ENCODE measurements at places on chromosomes 3 and 15. TPM values are rescaled to one million over a fixed set of nuclear protein-coding genes. Genes with fewer than 3 reads are reported as not detected.

The ATP13A5 gene
- not detected for total RNA-seq

The ARIH2 gene
- total RNA-seq, result 115 TPM

The FGF12 gene
- 0.66 TPM for total RNA-seq

The RAD51 gene
- total RNA-seq, result not detected

The PIGZ gene
- total RNA-seq, result 28.7 TPM

The RLBP1 gene
- not detected for total RNA-seq

The KIF7 gene
- total RNA-seq, result 41.1 TPM

The UBAP1L gene
- total RNA-seq, result 8.4 TPM

The CAPN3 gene
- total RNA-seq, result 34.9 TPM

The DNAJA4 gene
- 16.8 TPM for total RNA-seq

The RTP2 gene
- total RNA-seq, result not detected

GRCh38 chr15:48898446-48898845 is 20.5 kb downstream of the EID1 start:
- DNase-seq, result no peak

GRCh38 chr15:48625126-48625525 is 20.4 kb downstream of the FBN1 start:
- no peak for DNase-seq

GRCh38 chr3:185517387-185518130 is 18.7 kb upstream of the TMEM41A start:
- DNase-seq, result no peak

DNA sequence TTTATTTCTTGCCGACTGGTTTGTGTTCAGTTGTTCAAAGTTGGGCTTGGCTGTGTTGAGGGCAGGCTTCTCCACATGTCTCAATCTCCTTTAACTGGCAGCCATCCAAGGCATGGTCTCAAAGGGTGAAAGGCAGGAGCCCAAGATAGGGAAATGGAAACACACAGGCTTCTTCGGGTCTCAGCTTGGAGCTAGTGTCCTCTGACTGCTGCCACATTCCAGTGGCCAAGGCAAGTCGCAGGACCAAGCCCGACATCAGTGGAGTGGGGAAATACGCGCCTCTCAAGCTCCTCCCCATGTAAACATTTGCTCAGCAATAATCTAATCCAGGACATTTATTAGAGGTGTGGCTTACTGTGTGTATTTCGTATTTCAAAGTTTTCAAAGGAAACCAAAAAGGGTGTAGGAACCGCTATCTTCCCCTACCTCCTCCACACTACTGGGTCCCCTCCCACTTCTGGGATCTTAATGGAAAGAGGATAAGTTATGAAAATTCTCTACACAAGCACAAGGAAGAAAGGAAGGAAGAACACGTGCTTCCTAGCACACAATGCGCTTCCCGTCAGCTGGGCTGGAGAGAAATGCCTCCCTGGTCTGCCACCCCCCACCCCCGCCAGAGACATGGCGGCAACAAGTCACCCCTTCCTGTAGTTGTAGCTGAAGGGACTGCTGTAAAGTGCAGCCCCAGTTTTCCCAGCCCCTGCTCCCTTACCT is 181.7 kb downstream of the FAM43A start:
- no peak for DNase-seq

DNA sequence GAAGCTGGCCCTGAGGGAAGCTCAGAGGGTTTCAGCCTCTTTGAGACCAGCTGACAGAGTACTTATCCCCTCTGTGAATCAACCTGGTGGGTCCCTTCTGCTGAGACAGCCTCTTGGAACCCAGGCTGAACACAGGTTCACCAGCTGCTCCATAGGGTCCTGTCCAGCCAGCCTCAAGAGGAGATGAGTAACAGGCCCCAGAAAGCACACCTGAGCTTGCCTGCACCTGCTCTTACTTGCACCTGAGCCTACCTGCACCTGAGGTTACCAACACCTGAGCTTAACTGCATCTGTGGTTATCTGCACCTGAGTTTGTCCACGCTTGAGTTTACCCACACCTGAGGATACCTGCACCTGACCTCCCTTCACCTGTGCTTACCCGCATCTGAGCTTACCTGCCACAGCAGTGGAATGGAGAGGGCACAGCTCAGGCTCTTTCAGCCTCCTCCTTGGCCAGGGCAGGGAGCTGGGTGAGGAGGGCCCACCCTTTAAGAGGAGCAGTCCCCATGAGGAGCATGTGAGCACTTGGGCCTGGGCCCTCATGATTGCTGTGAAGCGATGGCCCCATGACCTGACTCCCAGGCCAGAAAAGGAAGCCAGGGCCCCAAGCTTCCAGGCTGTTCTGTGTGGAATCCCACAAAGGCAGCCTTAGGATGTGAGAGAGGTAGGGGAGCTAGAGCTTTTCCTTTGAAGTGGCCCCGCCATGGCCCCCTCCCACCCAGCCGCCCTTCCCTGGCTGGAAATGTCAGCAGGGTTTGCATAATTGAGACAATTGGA is at the start of gene TRPM1:
Gene TRPM1 (minus strand): TSS at position 464 of the 777 bp plus-strand sequence. CDS start 20,370 bp downstream, outside the sequence.
- DNase-seq, result no peak

- no peak for DNase-seq
Observed at GRCh38 chr3:56253941-56254665, 214.2 kb downstream of the ERC2 start.

DNA sequence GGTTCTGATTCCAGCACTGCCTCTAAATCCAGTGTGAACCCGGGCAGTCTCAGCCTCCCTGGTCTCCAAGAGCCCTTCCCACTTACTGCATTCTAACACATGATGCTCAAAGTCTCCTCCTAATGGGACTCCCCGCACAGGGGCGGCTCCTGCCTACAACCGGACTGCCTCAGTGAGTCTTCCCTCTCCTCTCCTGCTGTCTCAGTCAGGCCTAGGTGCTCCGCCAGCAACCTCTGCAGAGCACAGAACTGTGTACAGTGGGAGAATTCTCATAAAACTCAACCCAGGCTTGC is 28.9 kb downstream of the TBC1D2B start:
- DNase-seq, result no peak

GRCh38 chr3:42701371-42702065 is 1.1 kb downstream of the HHATL start:
- DNase-seq, result no peak

GRCh38 chr3:9402410-9403228 is 5.2 kb downstream of the SETD5 start:
- DNase-seq, result no peak

DNA sequence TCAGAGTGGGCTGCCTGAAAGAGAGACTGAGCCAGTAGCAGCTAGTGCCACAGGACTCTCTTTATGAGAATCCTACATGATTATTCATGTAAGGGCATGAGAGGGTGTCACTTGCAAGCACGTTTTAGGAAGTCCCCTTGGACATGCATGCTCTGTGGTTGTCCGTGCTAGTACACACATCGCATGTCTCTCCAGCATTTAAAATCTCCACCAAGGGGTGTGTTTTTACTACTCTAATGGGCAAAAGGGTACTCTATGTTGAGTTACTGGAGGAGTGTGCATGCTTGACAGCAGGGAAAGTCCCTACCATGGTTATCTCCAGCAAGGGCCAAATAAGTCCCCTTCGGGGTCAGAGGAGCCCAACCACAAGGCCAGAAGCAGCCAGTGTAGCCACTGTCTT is 70.7 kb downstream of the DCLK3 start:
- no peak for DNase-seq

DNA sequence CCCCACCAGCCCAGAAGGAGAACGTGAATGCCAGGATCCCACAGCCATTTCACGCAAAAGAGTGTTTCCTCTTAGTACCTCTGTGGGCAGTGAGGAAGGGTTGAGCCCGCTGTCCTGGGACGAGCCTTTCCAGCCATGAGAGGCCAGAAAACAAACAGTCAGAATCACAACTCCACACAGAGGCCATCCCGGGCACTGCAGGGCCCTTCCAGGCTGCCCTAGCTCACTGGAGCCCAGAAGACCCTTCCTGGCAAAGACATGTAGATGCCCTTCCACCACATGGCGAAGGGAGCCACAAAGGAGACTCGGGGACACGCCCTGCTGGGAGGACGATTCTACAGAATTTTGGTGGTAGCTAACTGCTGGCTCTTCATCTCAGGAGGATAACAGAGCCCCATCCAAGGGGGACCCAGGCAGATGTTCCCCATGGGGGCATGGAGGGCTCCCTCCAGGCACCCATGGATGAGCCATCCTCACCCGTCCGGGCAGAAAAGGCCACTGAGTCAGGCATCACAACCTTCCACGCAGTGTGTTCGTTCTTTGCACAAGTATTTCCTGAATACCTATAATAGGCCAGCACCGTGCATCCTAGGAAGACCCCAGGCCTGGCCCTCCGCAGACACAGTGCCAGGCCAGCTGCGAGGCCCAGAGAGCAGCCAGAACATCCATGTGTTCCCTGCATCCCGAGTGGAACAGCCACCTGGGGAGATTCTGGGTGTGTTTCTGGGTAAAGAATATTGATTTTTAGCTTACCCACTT is 47.2 kb downstream of the SLC12A8 start:
- DNase-seq, result no peak

DNA sequence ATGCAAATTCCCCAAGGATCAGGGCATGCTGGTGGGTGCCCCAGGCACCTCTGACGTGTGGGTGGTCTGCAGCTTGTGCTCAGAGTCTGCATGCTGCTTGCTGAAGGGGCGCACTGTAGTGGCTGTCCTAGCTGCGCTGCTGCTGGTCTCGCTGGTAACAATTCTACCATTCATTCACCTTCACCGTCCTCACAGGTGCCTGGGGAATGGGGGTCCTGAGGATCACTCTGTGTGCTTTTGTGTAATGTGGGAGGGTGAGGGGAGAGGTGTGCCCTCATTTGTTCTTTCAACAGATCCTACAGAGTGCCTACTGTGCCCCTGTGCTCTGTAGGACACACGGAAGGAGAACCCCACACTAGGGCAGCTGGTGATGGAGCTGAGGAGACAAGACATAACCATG is 2.1 kb upstream of the ITGA11 start:
- DNase-seq, result no peak

- DNase-seq, result no peak
Observed at GRCh38 chr15:36601952-36602351, 22.5 kb downstream of the CDIN1 start.

DNA sequence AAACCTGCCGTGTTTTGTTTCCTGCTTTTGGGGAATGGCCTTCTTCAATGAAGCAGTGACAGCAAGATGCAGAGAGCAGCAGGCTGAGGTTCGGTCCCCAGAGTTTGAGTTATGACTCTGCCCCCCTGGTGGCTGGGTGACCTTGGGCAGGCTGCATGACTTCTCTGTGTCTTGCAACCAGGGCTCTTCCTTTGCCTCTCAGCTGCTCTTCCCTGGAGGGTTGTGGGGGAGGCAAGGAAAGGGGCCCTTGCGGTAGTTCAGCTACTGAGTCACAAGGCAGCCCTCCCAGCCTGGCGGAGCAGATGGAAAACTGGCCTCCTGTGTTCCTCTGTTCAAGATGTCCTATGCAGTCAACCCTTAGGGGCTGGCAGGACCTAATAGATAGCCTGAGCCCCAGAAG is 17.1 kb downstream of the CTXND1 start:
- DNase-seq, result peak; percentile 16

DNA sequence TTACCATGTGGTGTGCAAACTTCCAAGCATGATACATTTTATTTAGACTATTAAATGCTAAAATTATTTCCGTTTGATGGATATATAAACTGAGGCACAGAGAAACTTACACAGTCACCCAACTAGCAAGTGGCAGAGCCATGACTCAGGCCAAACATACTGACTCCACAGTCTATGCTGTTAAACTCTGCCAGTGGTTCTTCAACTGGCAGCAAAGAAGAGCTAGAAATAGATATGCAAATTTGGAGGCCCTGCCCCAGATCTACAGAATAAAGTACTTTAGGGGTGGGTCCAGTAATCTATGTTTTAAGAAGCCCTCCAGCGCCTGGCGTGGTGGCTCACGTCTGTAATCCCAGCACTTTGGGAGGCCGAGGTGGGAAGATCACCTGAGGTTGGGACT is 400.0 kb downstream of the FOXP1 start:
- no peak for DNase-seq

- no peak for DNase-seq
Observed at GRCh38 chr3:35670408-35670965, 31.2 kb downstream of the ARPP21 start.

DNA sequence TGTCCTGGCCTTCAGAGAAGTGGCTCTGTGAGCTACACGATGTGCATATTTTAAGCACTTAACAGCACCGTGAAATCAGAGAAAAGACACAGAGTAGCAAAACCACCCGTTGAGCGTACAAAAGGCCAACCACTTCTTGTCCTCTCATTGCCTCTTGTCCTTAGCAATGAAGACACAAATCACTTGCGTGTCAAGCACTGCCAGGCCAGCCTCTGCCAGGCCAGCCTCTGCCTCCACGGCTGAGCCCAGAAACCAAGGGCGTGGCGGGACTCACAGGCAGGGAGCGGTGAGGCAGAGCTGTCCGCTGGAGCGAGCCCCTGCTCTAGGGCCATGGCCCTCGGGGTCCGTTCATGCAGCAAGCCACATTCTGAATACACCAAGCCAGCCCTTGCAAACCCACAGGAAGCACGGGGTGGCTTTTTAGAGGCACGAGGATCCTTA is 4.0 kb downstream of the MUC4 start:
- DNase-seq, result no peak

GRCh38 chr3:181418233-181418632 is 293.5 kb upstream of the SOX2 start:
- DNase-seq, result no peak

DNA sequence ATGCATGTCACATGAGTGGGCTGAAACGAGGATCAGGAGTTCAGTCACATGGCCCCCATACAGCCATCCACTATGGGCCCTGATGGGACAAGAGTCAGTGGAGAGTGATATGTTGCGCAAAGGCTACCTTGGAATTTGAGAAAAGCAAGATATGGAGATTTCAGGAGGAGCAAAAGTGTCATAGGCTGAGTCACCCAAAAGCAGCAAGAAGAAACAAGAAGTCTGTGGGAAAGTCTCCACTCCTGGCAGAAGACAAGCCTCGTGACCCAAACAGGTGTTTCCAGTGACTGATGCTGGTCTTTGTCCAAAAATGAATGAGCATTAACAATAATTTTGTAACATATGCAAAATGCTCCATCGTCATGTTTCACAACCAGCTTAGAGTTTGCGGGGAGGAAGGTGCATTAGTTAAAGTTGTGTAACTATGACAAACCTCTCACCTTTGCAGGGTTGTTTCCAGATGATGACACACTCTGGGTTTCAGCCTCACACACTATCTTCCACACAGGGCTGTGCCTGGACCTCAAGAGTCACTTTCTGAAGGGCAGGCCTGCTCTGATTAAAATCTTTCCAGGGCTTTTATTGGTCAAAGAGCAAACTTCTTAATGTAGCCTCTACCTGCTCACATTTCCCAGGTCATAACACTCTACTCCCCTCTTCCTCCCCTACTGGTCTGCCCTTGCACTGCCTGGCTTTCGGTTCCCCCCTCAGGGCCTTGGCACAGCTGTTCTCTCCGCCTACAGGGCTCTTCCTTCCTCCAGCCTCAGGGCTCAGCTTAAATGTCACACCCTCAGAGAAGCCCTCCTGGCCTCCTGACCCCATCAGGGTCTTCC is 3.9 kb upstream of the DNASE1L3 start:
- DNase-seq, result no peak

All from tibial nerve (tissue), 4 donors.